ENCODE measurements at places on chromosomes 5 and 9.

DNA sequence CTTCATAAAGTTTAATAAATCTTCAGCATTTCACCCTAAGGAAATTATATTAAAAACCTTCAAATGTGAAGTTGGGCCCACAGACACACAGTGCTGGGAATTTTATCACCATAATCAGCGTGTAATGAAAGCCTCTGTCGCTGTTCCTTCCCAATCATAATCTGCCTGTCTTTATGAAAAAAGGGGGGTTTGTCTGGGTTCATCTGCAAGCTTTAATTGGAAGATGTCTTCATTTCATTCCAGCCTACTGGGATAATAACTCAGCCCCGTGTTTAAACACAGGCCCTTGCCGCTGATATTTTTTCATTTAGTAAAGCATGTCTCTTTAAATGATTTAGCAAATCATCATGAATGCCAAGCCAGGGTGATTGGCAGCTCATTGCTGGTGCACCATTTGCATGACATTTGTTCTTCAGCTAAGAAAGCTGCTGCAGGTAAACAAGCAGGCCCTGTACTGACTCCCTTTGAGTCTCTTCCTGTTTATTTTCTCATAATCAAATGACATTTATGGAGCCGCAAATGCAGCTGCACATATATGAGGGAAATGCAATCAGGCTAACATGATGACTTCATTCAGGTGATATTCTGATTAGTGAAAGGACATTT is 362.9 kb upstream of the TLE4 start:
- DNase-seq = no peak

DNA sequence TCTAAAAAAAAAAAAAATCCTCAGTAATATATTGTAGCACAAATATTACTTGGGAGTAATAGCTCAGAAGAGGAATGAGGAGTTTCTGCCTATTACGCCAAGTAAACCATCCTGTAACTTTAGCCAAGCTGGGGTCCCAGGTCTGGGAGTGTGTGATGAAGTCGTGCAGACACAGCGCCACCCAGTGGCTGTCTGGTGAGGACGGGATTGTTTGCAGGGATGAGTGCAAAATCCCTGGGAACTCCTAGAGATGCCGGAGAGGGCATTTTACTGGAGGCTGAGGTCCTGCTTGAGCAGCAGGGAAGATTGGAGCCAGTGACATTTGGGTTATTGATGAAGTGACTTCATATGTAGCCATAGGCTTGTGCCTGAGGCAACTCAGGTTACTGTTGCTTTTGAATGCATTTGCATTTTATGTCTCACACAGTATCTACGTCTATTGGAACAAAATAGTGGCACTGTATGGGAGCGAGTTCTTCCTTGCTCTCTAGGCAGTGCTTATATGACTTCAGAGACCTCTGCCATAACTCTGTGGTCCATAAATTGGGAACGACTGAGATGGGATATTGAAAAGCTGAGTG is 72.8 kb downstream of the PSAT1 start:
- DNase-seq = peak; percentile 71

- DNase-seq = no peak
Measured at GRCh38 chr9:99866398-99866797, 40.1 kb upstream of the STX17 start.

DNA sequence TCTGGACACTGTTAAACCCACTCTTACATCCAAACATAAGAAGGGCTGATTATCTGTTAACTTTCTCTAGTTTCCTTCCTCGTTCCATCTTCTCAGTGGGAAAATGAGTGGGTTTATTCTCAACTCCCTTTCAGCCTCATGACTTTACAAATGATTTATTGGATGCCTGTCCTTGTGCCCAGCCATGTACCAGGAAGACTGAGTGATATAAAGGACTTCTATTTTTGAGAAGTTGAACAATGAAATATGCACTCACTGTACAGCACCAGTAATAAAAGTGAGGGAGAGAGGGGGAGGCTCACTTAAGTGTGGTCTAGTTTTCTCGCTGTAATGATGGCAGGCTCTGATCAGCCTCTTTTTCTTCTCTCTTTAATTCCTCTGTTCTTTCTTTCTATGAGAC is 277.6 kb downstream of the SMARCA2 start:
- DNase-seq = no peak

DNA sequence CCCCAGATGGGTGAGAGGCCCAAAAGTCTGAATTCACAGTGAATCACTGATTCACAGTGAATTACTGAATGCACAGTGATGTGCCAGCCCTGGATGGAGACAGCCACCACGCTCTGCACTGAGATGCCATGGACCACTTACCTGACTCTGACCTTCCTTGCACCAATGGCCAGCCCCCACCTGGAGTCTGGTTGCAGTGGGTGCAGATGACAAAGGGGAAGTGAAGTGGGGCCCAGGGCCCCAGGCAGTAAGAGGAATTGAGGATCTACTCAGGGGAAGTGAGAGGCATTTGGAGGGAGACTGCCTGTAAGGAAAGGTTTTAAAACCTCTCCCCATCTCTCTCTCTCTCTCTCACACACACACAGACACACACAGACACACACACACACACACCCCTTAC is 412.1 kb downstream of the CYLC2 start:
- no peak for DNase-seq

DNA sequence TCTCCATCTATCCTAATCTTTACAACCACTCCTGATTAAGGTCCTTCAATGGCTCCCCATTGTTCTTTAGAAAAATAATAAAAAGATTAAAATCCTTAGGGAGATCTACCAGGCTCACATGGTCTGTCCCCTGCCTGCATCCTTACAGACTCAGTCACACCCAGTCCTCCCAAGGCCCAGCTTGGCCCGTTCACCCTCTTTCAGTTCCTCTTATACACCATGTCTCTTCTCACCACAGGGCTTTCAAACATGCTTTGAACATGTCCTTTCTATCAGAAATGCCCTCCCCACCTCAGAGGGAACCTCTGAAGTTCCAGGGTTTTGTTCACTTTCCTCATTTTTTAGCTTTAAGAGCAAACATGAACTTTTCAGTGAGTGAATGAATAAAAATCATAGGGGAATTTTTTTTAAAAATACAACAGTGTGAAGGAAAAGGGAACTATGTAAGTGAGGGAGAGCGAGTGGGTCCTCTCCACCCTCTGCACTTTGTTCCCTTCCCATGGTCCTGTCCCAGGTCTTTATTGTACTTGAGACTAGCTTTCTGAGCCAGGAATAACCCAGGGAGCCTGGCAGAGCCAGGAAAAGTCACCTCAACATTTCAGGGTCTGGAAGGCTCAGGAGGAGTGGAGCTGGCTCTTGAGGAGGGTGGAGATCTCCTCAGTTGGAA is 55.3 kb downstream of the TRPC7 start:
- DNase-seq = no peak

DNA sequence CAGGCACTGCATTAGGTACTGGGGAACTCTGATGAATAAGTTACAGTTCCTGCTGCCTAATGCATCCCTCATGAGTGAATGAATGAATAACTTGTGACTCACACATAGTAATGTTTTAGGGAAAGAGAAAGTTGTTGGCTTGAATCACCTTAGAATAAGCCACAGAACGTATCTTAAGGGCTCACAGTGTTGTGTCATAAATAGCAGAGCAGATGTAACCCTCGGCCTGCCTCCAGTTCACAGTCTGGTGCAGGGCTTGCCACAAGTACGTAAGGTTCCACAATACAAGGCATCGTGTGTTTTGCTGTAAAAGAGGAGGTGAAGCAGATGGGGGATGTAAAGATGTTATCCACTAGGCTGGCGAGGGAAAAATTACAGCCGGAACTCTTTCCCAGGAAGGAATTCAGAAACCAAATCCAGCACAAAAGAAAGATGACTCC is 218.7 kb downstream of the TRPM3 start:
- DNase-seq = peak; percentile 85

Data from AG08395 (cell line).